ENCODE measurements at places on chromosomes 5 and 9. TPM values are rescaled to one million over a fixed set of nuclear protein-coding genes. Genes with fewer than 3 reads are reported as not detected.
A peak's percentile ranks its signal among the peaks of the same experiment; 100 is the strongest.

CDH9 gene
- total RNA-seq: not detected

SLC6A3 gene
- 0.10 TPM for total RNA-seq

NRG2 gene
- 0.68 TPM for total RNA-seq

ADAMTS19 gene
- 0.12 TPM for total RNA-seq

ENC1 gene
- 34.6 TPM for total RNA-seq

PPP2CA gene
- total RNA-seq: 109 TPM

TMC1 gene
- 0.26 TPM for total RNA-seq

- H3K27me3 ChIP-seq: no peaks in the 10 kb centered on the region
- DNase-seq: no peak
- H3K36me3 ChIP-seq: no peaks in the 10 kb centered on the region
- H3K27ac ChIP-seq: no peak overlapping the region
These were observed 97.1 kb upstream of the LRRTM2 start for GRCh38 chr5:138972230-138972629.

- H3K27me3 ChIP-seq: no peaks in the 10 kb centered on the region
- H3K27ac ChIP-seq: no peak overlapping the region
- no peaks in the 10 kb centered on the region for H3K36me3 ChIP-seq
- H3K4me1 ChIP-seq: no peaks in the 10 kb centered on the region
- no peak for DNase-seq
These were observed 35.8 kb upstream of the MEGF10 start for GRCh38 chr5:127254729-127255284.

DNA sequence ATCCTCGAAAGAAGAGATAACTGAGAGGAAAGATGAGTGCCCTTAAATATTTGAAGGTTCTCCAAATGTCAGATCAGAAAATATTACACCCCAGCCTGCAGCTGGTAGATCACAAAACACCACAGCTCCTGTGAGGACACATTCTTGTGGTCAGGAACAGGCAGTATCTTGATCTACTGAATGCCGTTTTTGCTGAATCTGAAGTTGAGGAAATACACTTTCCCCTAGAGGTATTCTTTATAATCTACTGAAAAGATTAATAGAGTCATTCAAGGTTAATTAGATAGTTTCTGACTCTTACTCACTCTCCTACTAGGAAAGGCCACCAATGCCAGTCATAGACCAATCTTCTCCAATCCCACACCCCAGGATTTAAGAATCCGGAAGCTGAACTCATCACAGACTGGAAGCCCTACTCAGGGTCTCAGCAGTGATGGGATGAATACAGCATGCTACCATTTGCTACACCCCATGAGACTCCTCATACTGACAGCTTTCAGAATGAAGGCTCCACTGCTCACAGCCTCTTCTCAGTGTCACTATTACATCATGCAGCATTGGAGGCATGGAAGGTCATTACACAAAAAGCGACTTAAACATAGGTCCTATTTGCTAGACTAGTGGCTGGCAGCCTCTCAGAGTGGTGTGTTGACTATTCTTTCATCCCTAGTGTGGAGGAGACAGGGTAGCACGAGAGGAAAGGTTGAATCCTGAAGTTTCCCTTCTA is 143.9 kb upstream of the SLC1A3 start:
- H3K36me3 ChIP-seq: no peaks in the 10 kb centered on the region
- H3K27ac ChIP-seq: no peak overlapping the region
- H3K27me3 ChIP-seq: no peaks in the 10 kb centered on the region
- no peaks in the 10 kb centered on the region for H3K4me1 ChIP-seq
- no peak overlapping the region for H3K4me3 ChIP-seq
- no peak for DNase-seq

DNA sequence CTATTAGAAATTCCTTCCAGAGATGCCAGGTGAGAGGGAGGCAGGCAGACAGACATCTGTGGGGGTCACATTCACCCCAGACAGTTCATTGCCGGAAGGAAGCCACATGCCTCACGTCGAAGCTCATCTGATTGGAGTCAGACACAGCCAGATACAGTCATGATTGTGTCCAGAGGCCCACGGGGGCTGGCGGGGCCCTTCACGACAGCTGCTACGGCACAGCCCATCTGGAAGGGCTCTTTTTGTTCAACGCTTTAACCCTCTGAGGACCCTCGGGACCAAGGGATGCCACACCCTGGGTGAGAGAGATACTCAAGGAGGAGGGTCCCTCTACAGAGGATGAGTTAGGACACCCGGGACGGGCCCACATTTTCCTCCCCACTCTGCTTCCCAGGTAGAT is 31.9 kb upstream of the GABRP start:
- no peak for DNase-seq
- peaks cover 9% of the 10 kb centered on the region for H3K27me3 ChIP-seq
- no peaks in the 10 kb centered on the region for H3K36me3 ChIP-seq
- H3K4me3 ChIP-seq: no peak overlapping the region
- H3K27ac ChIP-seq: no peak overlapping the region
- no peaks in the 10 kb centered on the region for H3K4me1 ChIP-seq

- DNase-seq: no peak
- H3K27ac ChIP-seq: no peak overlapping the region
- no peaks in the 10 kb centered on the region for H3K4me1 ChIP-seq
- no peaks in the 10 kb centered on the region for H3K36me3 ChIP-seq
These were observed 323.8 kb upstream of the IRX4 start for GRCh38 chr5:2206293-2207108.

DNA sequence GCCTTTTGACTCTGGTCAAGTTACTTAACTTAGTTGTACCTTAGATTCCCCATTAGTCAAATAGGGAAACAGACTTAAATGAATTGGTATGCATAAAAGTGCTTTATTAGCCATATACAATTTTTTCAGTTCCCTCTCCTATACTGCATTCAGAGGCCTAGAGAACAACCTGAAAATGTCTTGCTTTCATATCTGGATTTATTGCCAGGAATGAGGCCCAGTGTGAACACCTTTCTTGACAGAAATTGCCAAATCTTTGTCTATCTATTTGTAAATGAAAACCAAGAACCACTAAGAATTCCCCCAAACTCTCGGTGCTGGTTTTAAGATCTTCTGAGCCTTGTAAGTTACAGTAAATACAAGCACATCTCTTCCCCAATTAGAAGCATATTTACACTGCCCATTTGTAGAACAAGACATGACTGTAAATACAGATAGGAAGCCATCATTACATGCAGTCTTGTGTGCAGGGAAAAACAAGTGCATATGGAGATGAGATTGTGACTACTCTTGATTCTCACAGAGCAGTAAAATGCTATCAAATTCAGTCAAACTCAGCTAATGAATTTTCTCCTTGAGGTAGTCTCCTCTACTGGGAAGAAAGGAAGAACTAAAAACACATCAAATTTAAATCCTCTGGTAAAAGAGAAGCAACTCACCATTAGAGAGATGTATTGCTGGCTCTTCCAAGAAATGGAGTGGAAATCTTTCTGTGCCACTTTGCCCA is 5.2 kb upstream of the FAM13B start:
- no peak for DNase-seq
- no peaks in the 10 kb centered on the region for H3K4me1 ChIP-seq
- H3K27ac ChIP-seq: no peak overlapping the region
- no peaks in the 10 kb centered on the region for H3K36me3 ChIP-seq
- no peaks in the 10 kb centered on the region for H3K27me3 ChIP-seq

GRCh38 chr9:87381746-87382145 is 115.9 kb upstream of the DAPK1 start:
- peaks cover 8% of the 10 kb centered on the region for H3K4me1 ChIP-seq
- no peaks in the 10 kb centered on the region for H3K36me3 ChIP-seq
- DNase-seq: no peak

GRCh38 chr9:95261890-95262289 is 55.6 kb downstream of the FANCC start:
- no peaks in the 10 kb centered on the region for H3K27me3 ChIP-seq
- H3K4me3 ChIP-seq: no peak overlapping the region
- H3K4me1 ChIP-seq: no peaks in the 10 kb centered on the region
- H3K27ac ChIP-seq: no peak overlapping the region
- no peaks in the 10 kb centered on the region for H3K36me3 ChIP-seq
- DNase-seq: no peak

GRCh38 chr5:141872496-141873356 is 5.5 kb downstream of the PCDH1 start:
- H3K27me3 ChIP-seq: peaks cover 21% of the 10 kb centered on the region
- no peak overlapping the region for H3K27ac ChIP-seq
- H3K4me1 ChIP-seq: peaks cover 32% of the 10 kb centered on the region
- H3K36me3 ChIP-seq: no peaks in the 10 kb centered on the region
- H3K4me3 ChIP-seq: no peak overlapping the region
- DNase-seq: no peak

DNA sequence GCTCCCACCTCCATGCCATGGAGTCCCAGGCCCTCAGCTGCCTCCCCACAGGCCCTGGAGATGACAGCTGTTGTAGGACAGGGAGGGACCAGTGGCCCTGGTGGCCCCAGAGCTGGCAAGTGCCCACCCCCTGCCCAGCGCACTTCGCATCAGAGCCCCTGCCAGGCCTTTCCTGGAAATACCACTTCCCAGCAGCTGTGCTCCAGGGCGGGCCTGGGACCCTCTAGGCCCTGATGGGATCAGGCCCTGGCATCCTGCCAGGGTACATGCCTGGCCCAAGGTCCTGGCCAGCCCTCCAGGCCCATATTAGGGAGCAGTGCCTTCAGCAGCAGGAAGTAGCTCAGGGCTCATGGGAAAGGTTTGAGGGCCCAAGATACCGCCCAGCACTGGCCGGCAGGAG is 2.5 kb downstream of the KCNT1 start:
- no peak overlapping the region for H3K4me3 ChIP-seq
- no peaks in the 10 kb centered on the region for H3K4me1 ChIP-seq
- H3K27me3 ChIP-seq: peaks cover 3% of the 10 kb centered on the region
- DNase-seq: no peak
- no peak overlapping the region for H3K27ac ChIP-seq

GRCh38 chr9:133527444-133527920 is 2.7 kb upstream of the MYMK start:
- peak; percentile 90 for DNase-seq
- no peaks in the 10 kb centered on the region for H3K27me3 ChIP-seq
- no peaks in the 10 kb centered on the region for H3K36me3 ChIP-seq

- no peaks in the 10 kb centered on the region for H3K4me1 ChIP-seq
- DNase-seq: no peak
- no peak overlapping the region for H3K4me3 ChIP-seq
- H3K27me3 ChIP-seq: no peaks in the 10 kb centered on the region
- no peak overlapping the region for H3K27ac ChIP-seq
- no peaks in the 10 kb centered on the region for H3K36me3 ChIP-seq
These were observed 504.9 kb downstream of the NR2F1-AS1 start for GRCh38 chr5:93076096-93076495.

GRCh38 chr5:116751684-116752083 is 177.1 kb upstream of the SEMA6A start:
- no peaks in the 10 kb centered on the region for H3K27me3 ChIP-seq
- no peak overlapping the region for H3K4me3 ChIP-seq
- no peak for DNase-seq
- no peaks in the 10 kb centered on the region for H3K4me1 ChIP-seq
- no peak overlapping the region for H3K27ac ChIP-seq
- no peaks in the 10 kb centered on the region for H3K36me3 ChIP-seq

- no peaks in the 10 kb centered on the region for H3K36me3 ChIP-seq
- H3K4me3 ChIP-seq: no peak overlapping the region
- H3K27ac ChIP-seq: no peak overlapping the region
- H3K27me3 ChIP-seq: no peaks in the 10 kb centered on the region
These were observed 137.2 kb upstream of the ZNF608 start for GRCh38 chr5:124883681-124884080.

- no peak overlapping the region for H3K4me3 ChIP-seq
- DNase-seq: peak; percentile 25
- peaks cover 10% of the 10 kb centered on the region for H3K27me3 ChIP-seq
These were observed 31.8 kb downstream of the SPATA31C2 start for GRCh38 chr9:88106492-88106891.

- H3K27me3 ChIP-seq: no peaks in the 10 kb centered on the region
- no peak for DNase-seq
- H3K4me3 ChIP-seq: no peak overlapping the region
- H3K36me3 ChIP-seq: no peaks in the 10 kb centered on the region
- H3K4me1 ChIP-seq: peaks cover 45% of the 10 kb centered on the region
- no peak overlapping the region for H3K27ac ChIP-seq
These were observed 111.6 kb downstream of the ARHGAP26 start for GRCh38 chr5:142881784-142882126.

GRCh38 chr5:5826911-5827310 is 404.4 kb downstream of the ICE1 start:
- H3K4me3 ChIP-seq: no peak overlapping the region
- no peaks in the 10 kb centered on the region for H3K36me3 ChIP-seq
- no peak overlapping the region for H3K27ac ChIP-seq
- DNase-seq: no peak

- no peaks in the 10 kb centered on the region for H3K27me3 ChIP-seq
- H3K36me3 ChIP-seq: no peaks in the 10 kb centered on the region
- H3K4me1 ChIP-seq: peaks cover 10% of the 10 kb centered on the region
- no peak overlapping the region for H3K4me3 ChIP-seq
- DNase-seq: no peak
These were observed 19.0 kb downstream of the RICTOR start for GRCh38 chr5:39055027-39055767.

DNA sequence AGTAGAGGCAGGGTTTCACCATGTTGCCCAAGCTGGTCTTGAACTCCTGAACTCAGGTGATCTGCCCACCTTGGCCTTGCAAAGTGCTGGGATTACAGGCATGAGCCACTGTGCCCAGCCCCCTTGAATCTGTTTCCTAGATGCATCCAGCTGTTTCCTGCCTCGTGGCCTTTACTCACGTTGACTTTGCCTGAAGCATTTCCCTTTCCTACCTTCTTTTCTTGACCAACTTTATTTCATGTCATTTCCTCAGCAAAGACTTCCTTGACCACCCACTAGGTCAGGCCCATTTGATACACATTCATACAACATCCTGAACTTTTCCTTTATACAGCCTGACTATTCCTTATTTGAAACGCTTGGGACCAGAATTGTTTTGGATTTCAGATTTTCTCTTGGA is 51.0 kb downstream of the DOCK2 start:
- H3K27ac ChIP-seq: no peak overlapping the region
- peaks cover 91% of the 10 kb centered on the region for H3K36me3 ChIP-seq

DNA sequence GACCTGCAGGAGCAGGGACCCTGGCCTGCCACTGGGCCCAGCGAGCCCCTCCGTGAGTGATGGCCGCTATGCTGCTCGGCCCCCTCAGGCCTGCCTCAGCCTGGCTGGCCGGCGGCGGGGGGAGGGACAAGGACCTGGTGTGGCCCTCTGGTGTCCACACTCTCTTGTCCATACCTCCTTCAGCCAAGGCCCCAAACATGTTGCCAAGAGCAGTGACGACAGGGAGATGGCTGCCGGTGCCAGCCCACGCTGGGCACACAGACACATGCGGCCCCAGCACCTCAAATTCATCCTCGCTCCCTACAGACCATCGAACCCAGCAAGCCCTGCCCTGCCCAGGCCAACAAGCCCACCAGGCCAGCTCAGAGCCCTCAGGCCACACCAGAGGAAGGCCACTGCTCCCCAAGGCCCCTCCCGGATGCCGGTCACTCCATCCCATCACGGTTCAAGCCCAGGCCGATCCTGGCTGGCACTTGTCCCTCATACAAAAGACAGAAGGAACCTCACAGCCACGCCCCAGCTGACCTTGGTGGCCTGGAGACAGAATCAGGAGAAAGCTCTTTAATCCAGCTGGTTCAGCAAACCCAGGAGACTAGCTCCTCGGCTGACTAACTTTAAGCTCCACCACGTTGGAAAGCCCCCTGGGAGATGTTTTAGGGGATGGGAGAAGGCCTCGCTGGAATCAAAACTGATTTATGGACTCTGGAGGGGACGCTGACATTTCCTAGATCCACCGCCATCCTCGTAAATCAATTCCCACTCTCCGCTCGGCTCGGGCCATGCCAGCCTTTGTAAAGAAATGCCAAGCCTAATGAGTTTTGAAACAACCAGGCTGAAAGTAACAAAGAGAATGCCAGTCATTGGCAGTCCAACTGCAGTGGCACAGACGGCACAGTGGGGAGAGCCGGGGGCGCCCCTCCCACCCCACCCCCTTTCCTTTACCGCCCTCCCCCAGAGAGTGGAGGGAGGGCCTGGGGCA is 84.9 kb downstream of the VAV2 start:
- no peak for DNase-seq
- H3K36me3 ChIP-seq: no peaks in the 10 kb centered on the region
- H3K4me3 ChIP-seq: no peak overlapping the region
- H3K27me3 ChIP-seq: no peaks in the 10 kb centered on the region
